ENCODE measurements at places on chromosomes 7 and 10.
A peak's percentile ranks its signal among the peaks of the same experiment; 100 is the strongest.

DNA sequence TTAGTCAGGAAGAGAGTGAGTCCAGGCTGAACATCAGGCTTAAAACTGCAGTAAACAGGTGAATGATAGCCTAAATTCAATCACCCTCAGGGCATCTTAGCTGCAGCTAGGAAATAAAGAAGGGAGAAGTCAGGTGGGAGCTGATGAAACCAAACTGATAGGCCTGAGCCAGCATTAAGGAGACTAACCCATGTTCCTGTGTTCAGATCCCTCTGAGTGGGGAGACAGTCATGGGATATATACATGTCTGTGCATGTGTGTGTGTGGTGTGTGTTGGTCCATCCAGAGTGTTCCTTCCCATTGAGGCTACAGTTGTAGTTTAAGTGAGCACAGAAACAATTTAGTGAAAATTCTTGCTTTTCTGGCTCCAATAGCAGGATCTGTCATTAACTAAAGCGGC lies 480.9 kb downstream of the PHTF2 start:
- DNase-seq: no peak

- DNase-seq: no peak
Measured at GRCh38 chr10:24168258-24169170, 40.4 kb upstream of the KIAA1217 start.

DNA sequence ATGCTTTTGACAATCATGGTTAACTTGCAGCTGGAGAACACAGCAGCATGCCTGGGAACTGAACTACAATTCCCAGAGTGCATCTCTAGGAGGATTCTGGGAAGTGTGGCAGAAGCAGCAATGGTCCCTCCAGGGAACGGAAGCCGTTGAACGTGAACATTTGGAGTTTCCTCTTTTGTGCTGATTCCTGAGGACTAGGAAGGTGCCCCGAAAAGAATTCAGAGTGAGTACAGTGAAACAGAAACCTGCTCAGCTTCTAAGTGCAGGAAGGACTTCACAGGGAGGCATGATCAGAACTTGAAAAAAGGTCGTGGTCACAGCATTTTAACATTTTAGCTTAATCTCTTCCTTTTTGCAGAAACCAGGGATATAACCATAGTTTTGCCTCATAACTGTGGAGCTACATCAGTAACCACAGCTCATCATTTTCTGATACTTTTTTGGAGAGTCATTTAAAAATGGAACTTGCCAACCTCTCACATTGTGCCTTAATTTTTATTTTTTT lies at the start of gene NUDT13:
Gene NUDT13 (plus strand): TSS at position 111 of the 505 bp plus-strand sequence. CDS start 3,911 bp downstream, outside the sequence.
- peak; percentile 87 for DNase-seq

DNA sequence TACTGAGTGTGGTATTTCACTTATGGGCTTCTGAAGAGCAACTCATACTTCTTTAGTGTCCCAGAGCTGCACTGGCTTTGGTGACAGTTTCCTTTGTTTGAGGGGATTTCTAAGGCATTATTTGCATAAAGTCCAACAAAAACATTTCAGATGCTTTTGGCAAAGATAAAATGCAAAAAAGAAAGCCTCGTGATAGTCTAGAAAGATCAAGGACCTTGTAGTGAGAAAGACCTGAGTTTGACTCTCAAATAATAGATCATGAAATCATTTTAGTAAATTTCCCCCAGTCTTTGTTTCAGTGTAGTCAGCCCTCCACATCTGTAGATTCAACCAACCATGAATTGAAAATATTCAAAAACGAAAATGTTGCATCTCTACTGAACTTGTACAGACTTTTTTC lies 107.4 kb downstream of the EEPD1 start:
- DNase-seq: no peak

- DNase-seq: no peak
Measured at GRCh38 chr7:102403563-102403962, 7.4 kb downstream of the PRKRIP1 start.

- no peak for DNase-seq
Measured at GRCh38 chr7:29278337-29279069, 83.9 kb downstream of the CHN2 start.

GRCh38 chr7:129176916-129177710 lies 11.3 kb upstream of the SMO start:
- no peak for DNase-seq

GRCh38 chr10:103837370-103838069 lies 17.9 kb downstream of the SH3PXD2A start:
- DNase-seq: no peak

- no peak for DNase-seq
Measured at GRCh38 chr10:43230101-43230908, 36.6 kb downstream of the RASGEF1A start.

DNA sequence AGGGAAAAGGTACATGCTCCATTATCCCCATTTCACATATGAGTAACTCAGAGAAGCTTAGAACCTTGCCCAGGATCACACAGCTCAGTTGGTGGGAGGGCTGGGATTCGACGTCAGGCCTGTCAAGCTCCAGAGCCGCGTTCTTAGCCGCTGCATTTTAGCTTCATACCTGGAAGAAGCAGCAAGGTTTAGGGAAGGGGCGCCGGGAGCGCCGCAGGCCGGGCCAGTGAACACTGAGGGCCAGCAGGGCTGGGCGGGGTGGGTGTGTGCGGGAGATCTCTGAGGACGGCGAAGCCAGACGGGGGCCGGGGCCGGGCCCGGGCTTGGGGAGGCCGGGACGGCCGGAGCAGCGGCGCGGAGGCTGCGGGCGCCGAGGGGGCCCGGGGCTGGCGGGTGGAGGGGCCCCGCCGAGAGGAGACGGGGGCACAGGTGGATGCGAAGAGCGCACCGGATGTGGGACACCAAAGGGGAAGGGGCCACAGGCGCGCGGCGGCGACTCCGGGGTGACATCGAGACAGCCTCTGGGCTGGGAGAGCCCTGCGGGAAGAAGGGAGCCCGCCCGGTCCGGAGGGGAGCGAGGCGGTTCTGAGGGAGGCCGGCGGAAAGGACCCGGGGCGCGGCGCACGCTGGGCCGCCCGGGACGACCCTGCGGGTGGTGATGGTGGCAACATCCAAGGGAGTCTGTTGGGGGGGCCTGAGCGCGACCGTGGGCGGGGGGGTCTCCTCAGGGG lies 498 bp downstream of the NDST2 start:
- DNase-seq: peak; percentile 20

DNA sequence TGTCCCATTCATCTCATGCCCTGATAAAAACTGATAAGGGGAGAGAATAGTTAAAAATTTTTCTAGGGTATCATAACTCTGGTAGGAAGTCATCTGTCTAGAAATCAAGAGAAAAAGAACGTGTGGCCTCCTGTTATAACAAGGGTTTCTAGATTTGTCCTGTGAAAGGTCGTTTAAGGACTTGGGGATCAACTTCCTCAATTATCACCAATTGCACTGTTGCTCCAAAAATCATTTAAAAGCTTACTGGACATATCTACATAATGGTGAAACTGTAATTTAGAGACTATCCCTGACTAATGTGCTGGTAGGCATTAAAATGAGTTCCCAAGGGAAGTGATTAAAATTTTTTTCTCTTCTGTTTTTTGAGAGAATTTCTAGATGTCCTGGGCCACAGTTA lies 58.2 kb downstream of the GPR141 start:
- peak; percentile 72 for DNase-seq

DNA sequence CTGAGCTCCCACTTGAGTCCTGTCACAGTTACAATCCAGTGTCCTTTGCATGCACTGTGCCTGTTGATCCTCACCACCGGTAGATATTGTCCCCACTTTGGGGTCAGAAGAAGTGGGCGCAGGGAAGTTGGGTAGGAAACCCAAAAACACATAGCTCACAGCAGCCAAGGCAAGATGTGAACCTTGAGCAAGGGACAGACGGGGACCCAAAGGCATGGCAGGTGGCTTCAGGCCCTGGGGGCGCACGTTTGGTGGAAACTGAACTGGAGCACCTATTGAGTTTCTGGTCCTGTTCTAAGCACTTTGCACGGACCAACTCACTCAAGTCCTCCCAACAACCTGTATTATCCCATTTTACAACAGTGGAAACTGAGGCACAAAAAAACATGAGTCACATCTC lies 82.8 kb upstream of the ZNF716 start:
- DNase-seq: no peak

DNA sequence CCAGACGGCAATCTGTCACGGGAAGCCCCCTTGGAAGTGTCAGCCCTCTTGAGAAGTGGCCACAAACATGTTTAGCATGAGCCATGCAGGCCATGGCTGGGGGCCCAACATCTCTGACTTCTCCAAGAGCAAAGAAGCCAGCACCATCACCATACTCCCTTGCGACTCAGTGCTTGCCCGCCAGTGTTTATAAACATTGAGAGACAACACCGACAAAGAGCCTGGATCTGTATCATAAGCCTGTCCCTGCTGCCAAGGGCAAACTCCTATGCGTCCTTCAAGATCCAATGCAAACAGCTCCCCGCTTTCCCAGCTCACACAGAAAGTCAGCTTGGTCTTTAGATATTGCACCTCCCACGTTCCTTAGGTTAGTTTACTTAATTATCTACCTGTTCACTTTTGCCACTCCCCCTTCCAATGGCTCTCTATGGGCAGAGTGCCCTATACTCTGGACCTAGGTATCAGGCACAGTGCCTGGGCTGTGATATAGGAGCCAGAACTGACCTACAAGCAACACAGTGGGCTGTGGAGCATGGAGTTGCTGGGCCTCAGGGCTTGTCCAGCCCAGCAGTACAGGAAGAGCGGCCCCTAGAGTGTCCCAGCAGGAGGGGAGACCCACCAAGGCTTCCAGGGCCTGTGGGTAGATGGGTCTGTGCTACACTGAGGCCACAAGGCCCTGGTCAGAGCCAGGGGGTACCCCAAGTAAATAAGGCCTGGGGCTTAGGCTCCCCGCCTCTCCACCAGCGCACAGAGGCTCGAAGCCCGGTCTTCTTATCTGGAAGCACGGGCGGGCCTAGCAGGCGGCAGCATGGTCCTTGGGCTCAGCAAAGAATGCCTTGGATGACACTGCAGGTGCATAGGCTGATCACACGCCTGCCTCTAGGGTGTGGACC lies 37.7 kb downstream of the CAMK2B start:
- DNase-seq: no peak

- no peak for DNase-seq
Measured at GRCh38 chr7:27104341-27105058, 2.0 kb upstream of the HOXA2 start.

DNA sequence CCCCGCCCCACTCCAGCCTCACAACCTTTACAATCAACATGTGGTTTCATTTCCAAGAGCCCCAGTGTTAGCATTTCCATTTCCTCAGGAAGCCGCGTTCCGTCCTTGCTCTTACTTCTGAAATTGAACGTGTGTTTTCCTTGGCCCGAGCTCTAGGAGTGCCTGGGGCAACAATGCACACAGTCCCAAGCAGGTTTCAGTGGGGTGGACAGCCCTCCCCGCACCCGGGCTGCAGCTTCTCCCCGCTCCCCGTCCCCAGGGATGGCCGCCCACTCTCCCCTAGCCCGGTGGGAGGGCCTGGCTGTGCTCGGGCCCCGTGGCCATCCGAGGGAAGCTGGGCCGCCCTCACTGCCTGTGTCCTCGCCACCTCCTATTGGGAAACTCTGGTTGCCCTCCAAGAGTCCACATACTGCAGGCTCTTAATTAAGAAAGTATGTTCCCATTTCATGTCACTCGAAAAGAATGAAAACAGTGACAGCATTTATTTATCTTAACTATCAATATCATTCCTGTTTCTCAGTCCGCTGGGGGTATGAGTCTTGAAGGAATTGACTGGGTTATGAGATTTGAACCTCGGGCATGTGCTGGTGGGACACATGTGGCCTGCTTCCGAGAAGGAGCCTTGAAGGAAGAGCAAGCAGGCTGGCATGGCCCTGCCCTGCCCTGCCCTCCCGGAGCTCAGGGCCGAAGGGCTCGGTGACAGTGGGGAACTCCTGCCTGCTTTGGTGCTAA lies 163.8 kb downstream of the GRK5 start:
- DNase-seq: no peak

DNA sequence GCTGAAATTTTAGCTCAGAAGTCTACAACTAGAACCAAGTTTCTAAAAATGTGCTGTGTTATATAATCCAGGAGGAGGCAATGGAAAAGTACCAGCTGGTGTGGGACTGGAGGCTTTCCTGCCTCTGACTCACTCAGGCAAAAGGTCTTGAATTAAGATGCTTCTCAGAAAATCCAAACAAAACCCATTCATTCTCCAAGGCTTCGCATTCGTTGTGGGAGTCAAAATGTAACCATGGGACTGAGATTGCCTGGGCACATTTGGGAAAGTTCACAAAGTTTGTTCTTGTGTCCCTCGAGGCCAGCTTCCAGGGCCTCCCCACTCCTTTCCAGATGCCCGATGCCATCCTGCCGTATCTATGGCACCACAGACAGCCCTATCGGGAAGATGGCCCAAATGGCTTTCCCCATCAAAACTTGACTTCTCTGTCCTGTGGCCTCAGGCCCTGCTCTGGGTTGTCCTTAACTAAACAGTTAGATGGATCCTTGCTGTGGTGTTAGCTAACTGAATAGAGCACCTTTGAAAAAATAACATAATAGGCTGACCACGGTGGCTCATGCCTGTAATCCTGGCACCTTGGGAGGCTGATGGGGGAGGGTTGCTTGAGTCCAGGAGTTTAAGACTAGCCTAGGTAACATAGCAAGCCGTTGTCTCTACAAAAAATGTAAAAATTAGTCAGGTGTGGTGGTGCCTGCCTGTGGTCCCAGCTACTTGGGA lies 180.5 kb downstream of the PFKFB3 start:
- DNase-seq: peak; percentile 17

DNA sequence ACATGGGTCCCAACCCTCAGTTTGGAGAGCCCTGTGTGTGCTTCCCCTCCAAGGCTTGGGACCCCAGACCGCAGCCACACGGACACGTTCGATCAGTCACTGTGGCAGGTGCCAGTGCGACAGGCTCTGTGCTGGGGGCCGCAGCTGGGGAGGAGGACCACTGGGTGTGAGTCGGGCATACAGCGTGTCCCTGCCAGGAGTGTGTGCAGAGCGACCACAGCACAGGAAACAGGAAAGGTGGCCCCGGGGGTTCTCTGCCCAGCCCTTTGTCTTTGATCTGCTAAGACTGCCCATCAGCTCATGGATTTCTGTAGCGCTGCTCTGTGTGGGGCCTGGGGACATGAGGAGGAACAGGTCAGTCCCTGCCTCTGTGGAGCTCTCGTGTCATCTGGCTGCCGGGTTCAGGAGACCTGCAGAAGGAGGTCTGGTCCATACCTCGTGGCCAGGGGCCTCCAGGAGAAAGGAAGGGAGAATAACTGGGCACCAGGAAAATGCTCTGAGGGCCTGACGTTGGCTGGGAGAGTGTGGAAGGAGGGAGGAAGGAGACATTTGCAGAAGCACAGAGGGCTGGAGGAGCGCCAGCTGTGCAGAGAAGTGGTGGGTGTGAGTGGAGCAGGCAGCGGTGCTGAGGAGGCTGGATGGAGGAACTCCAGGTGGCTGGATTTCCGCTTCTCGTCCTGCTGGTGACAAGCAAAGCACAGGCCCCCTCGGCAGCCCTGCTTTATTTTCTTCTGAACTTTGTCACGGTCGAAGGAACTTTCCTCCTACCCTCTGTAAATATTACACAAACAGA lies 4.1 kb downstream of the NUDT1 start:
- DNase-seq: peak; percentile 76

GRCh38 chr10:33630761-33631160 lies 296.3 kb upstream of the NRP1 start:
- no peak for DNase-seq

DNA sequence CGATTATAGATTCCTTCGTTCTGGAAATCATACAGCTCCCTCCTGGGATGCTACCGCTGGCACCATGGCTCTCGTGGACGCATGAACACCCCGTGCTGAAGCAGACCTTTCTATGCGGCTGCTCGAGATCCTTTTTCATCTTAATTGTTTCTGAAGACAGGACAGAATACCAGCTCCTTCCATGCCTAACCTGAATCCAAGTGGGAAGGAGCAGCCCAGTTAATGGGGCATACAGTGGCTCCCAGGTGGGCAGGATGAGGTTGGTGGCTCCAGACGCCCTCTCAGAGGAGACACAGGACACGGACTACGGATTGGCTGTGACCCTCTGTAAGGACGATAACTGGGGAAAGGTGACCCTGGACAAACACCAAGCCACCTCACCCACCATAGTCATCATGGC lies 18.4 kb upstream of the LOXL4 start:
- no peak for DNase-seq

- DNase-seq: no peak
Measured at GRCh38 chr10:60123172-60123571, 216.8 kb upstream of the CCDC6 start.
